ENCODE measurements at places on chromosomes 3 and 15.

- DNase-seq: no peak
- H3K4me3 ChIP-seq: no peak overlapping the region
- peaks cover 75% of the 10 kb centered on the region for H3K36me3 ChIP-seq
- no peaks in the 10 kb centered on the region for H3K27me3 ChIP-seq
- H3K27ac ChIP-seq: no peak overlapping the region
Measured at GRCh38 chr15:55334997-55335396, 16.0 kb downstream of the PIGB start.

DNA sequence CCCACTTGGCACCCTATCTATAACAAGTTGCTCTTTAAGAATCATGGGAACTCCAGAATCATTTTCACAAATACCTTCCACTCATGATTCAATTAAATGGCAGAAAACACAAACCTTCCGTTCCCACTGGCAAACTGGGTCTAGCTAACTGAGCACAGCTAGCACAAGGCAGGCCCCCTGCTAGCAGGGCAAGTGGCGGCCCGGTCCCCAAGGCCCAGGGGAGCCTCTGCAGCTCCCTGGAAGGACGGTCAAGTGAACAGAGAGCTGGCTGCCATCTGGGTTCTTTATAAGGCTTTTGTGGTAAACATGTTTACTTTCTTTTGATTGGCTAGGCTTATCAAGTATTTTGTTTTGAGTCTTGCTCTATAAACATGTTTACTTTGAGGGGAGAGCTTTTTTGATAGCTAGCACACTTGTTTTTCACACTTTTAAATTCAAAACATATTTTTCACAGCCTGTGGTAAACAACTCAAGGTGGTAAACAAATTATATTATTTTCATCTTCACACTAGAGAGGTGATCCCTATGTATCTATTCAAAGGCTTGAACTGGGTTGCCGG, 81.4 kb downstream of the FOXP1 start:
- H3K4me1 ChIP-seq: peaks cover 31% of the 10 kb centered on the region
- no peak for DNase-seq
- no peak overlapping the region for H3K4me3 ChIP-seq
- no peaks in the 10 kb centered on the region for H3K27me3 ChIP-seq

DNA sequence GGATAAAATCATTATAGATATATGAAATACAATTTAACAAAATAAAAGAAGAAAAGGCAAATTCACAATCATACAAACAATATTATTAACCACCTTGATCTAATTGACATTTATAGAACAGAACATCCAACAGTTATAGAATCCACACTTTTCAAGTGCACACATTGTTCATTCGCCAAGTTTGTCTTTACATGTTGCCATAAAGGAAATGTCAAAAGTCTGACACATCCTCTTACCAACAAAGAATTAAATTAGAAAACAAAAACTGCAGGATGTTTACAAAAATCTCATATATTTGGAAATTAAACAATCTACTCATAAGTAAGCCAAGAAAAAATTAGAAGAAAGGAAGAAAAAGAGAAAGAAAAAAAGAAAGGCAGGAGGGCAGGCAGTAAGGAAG, 909.2 kb upstream of the EPHA6 start:
- no peaks in the 10 kb centered on the region for H3K27me3 ChIP-seq
- no peaks in the 10 kb centered on the region for H3K4me1 ChIP-seq
- no peaks in the 10 kb centered on the region for H3K36me3 ChIP-seq
- H3K27ac ChIP-seq: no peak overlapping the region

- no peak overlapping the region for H3K27ac ChIP-seq
- no peaks in the 10 kb centered on the region for H3K27me3 ChIP-seq
- no peaks in the 10 kb centered on the region for H3K36me3 ChIP-seq
- H3K4me3 ChIP-seq: no peak overlapping the region
Measured at GRCh38 chr3:50658416-50658815, 16.3 kb upstream of the DOCK3 start.

- no peaks in the 10 kb centered on the region for H3K36me3 ChIP-seq
- H3K27me3 ChIP-seq: no peaks in the 10 kb centered on the region
- H3K4me3 ChIP-seq: no peak overlapping the region
- H3K4me1 ChIP-seq: no peaks in the 10 kb centered on the region
- no peak for DNase-seq
Measured at GRCh38 chr3:81684751-81685395, 76.6 kb downstream of the GBE1 start.
